ENCODE measurements at places on chromosomes 13 and 19.

DNA sequence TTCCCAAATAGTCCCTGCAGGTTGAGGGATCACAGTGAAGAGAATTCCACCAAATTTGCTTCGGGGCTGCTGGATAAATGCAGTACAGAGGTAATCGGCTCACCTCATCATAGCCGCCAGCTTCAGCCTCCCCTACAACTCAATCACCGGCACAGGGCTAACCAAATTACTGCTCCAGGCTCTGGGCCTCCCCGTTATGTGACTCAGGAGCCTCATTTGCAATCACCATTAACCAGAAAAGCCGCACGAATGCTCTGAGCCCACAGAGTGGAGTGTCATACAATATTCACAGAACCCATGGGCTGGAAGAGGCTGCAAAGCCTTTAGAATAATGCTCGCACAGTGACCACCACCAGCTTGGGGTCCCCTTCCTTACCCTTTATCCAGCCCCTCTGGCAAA is 4.9 kb downstream of the SIAH3 start:
- no peak for DNase-seq

GRCh38 chr19:9939301-9939913 is 3.1 kb upstream of the OLFM2 start:
- no peak for DNase-seq

GRCh38 chr19:35689836-35690235 is 14.5 kb upstream of the ZBTB32 start:
- no peak for DNase-seq

DNA sequence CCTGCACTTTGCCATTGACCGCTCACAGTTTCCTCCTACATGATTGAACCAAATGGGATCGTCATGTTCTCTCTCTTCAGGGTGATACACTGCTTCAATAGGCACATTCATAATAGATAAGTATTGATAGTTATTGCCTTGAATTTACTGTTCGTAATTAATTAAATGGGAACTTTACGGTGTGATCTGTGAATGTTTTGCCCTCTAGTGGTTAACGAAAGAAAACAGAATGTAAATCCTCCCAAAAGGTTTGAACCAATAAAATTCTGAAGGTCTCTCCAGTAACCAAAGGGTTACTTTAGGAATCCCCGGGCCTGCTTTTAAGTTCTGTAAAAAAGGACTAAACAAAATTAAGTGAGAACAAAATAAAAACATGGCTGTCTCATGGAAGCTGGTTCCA is 389.3 kb downstream of the DACH1 start:
- no peak for DNase-seq

DNA sequence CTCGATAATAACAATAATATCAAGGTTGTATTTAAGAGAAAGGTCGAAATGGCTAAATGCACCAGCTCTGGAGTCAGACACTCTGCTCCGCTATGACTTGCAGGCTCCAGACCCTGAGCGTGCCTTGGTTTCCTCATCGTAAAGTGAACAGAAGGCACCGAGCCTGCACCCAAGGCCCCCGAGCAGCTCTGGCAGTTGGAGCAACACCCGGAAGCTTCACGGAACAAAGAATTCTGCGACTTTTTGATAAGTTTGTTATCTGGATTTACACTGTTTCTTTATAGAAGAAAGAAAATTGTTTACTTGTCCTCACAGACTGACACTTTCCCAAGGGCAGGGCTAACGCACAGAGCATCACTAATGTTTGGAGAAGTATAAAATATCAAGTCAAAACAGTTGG is 4.4 kb downstream of the GRTP1 start:
- DNase-seq = no peak

GRCh38 chr13:24385902-24386301 is 76.5 kb downstream of the C1QTNF9 start:
- no peak for DNase-seq

DNA sequence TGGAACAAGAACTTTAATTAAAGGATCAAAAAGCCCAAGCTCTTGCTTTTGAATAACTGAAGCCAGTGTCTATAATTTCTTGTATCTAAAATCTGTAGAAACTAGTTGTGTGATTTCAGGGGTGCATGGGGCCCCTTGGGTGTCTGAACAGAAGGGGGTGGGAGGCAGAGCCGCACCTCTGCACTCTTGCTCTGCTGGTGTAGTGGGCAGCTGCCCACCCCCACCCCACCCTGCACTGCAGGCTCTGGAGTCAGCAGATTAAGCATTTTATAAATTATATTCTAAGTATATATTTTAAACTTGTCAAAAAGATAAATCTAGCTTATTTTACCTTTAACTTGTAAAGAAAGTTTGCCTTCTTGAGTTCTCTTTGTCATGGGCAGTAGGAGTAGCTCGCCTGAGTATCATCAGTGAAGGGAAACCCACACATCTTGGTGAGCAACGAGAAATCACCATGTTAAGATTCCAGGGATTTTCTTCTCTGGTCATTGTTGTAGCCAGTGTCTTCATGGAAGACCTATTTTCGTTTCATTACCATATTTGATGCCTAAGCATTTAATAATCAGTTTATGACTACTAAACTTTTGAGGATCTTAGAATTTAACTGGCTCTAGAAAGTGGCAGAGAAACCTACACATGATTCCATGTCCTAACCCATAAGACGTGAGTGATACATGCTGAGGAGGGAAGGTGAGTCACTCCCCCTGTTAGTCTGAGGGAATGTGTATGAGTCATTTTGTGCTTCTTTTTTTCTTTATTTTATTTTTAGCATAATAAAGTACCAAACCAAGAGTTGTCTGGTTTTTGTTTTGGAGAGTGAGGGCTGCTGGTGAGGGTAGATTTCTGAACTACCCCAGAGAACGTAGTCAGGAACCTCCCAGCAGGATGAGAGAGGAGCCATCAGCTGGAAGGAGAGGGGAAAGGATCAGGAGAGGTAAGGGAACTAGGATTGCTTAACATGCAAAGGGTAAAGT is 7.7 kb downstream of the UBE2L5 start:
- peak; percentile 79 for DNase-seq

DNA sequence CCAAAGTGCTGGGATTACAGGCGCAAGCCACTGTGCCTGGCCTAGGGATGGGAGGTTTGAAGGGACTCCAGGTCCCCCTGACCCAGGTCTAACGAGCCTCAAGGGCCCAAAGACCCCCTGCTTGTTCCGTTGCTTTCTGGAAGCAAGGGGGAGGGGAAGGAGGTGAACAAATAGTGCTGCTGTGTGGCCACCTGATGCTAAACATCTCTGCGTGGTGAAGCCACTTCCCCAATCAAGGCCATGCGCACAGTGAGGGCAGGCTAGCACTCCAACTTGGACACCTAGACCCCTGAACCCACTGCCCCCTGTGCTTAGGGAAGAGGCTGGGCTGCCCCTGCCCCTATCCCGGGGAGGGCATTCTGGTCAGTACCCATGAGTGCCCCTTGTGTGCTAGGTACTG is 24.0 kb downstream of the CARM1 start:
- no peak for DNase-seq

DNA sequence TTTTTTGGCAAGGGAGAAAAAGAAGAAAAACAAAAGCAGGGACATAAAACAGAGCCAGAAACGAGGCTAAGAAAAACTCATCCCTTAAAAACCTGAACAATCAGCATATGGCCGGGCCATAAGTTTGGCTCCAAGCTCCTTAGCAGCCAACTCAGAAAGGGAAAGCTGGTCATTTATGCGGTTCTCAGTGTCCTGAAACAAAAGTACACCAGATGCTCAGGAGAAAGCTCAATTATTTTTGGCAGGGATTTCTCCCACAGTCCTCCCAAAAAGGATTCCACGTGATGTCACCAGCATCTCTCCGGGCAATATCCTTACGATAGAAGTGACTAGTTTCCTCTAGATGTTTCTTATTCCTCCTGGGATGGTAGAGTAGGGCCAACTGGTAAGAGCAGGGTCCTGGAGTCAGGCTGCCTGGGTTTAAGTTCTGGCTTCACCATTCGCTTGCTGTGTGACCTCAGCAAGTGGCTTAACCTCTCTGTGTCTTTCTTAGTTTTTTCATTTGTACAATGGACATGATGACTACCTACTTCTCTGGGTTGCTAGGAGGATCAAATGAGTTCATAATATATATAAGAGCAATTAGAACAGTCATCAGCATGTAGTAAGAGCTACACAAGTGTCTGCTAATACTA is 34.0 kb downstream of the PIN1 start:
- no peak for DNase-seq

- DNase-seq = peak; percentile 97
These were observed 444.8 kb downstream of the FOXO1 start for GRCh38 chr13:40221460-40222201.

GRCh38 chr13:49062297-49062896 is 86.7 kb downstream of the FNDC3A start:
- DNase-seq = no peak

GRCh38 chr19:15519433-15519976 is 11.2 kb downstream of the CYP4F22 start:
- DNase-seq = no peak

- DNase-seq = no peak
These were observed 94.3 kb upstream of the PABPC3 start for GRCh38 chr13:25001476-25002206.

- DNase-seq = no peak
These were observed 60.4 kb downstream of the DPF1 start for GRCh38 chr19:38163419-38164290.

DNA sequence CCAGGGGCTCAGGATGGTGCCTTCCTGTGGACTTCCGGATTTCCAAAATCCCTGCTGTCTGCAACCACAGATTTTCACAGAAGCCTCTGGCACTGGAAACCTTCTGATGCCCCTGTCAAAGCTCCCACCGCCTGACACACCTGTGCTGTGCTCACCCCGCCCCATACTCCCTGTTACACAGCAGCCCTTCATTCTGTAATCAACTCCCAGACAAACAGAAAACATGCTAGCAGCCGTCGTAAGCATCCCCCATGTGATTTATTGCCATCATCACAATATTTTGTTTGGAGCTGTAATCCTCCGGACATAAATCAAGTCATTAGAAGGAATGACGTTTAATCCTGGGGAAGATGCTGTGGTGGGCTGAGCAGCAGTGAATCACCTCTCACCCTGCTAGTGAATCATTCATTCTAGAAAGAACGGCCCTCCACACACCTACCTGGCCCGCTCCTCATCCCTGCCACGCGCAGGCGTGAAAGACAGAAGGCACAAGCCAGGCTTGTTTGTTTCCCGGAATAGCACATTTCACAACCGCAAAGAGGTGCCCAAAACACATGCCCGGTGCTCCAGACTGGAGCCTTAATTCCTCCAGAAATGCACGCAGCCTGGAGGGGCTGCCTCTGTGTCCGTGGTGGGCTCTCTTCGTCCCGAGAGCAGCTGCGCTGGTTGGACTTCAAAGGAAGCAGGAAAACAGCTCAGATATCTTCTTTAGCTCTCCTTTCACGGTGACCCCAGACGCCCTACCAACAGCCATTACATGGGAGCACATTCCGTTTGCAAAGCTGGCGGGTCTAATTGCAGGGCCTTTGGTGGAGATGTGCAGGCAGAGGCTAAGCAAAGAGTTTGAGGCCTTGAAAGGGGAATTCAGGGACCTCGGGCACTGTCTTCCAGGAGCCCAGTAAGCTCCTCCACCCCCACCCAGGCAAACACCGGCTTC is 41.3 kb upstream of the KCTD15 start:
- no peak for DNase-seq

DNA sequence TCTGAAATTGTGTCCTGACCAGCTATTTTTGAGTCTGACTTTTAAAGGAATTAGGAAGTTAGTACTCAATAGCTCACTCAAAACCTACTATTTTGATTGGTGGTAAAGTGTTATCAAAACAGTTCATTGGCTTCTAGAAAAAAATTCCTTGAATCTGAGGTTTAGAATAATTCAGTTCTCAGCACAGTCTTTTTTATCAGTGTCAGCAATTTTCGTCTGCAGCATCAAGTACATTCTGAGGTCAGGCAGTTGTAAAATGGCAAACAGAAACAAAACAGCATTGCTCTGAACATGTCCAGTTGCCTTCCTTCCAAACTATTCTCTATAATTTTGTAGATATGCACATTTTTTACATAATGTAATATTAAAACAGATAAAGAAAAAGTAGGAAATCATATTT is 1644.1 kb downstream of the SLITRK5 start:
- DNase-seq = no peak

GRCh38 chr13:27112006-27112405 is 59.6 kb downstream of the USP12 start:
- DNase-seq = no peak

DNA sequence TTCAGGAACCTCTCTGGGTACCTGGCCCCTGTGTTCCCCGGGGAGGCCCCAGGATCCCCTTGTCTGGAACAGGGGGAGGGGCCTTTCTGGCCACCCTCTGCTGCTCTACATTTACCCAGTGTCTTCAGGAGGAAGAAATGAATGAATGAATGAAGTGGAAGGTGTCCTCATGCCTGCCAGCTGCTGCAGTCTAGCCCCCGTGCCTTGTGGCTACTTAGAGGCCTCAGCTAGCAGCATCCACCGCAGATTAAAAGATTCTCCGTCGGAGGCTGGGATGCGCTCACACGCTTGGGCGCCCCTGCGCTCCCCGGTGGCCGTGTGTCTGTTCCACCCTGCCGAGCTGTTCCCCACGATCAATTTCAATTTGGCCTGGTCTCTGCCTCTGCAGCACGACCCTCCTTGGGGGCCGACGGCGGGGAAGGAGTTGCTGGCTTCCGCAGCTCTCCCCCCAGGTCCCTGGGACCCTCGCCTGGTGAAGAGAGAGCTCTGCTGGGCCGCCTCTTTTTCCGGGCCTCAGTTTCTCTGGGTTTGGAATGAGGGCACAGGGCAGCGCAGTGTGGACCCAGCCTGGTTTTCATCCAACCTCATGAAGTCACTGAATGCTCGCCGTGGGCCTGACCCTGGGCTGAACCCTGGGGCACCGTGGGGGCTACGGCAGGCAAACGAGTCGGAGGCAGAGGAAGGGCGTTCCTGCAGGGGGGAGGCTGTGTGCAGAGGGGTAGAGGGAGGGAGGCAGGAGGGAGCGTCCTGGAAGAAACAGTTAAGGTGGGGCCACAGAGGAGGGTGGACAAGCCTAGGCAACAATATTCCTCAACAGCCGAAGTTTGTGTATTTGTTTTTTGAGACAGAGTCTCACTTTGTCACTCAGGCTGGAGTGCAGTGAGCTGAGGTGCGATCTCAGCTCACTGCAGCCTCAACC is 28.3 kb downstream of the EFNA2 start:
- no peak for DNase-seq
